ENCODE measurements at places on chromosomes 11 and 22. TPM values are rescaled to one million over a fixed set of nuclear protein-coding genes. Genes with fewer than 3 reads are reported as not detected.

GRCh38 chr11:111603611-111604130 lies 1.4 kb downstream of the SIK2 start:
- no peak for DNase-seq

GRCh38 chr22:20957683-20958431 lies 9.2 kb upstream of the AIFM3 start:
- DNase-seq, result no peak

DNA sequence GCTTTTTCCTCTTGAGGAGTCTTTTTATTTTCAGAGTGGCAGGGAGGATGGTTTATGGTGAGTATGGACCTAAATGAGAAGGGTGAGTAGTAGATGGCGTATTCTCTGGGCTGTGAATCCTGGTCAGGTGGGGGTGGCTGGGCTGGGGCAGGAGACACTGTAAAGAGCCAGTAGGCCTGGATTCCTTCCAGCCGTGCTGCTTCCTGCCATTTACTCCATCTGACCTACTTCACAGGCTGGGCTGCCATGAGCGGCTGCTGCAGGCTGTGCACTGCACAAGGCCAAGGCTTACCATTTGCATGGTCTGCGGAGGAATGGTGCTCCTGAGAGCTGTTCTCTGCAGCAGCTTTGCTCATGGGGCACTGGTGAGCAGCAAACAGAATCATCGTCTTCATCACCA lies 297.6 kb downstream of the KIRREL3 start:
- no peak for DNase-seq

The NUP50 gene
- 89.3 TPM for total RNA-seq

The LINC01488 gene
- total RNA-seq, result not detected

Data from T-helper 17 cell (primary cell).